ENCODE measurements at places on chromosomes 6 and 20.

- no peak for DNase-seq
Observed at GRCh38 chr20:61525781-61526431, 273.8 kb downstream of the CDH4 start.

DNA sequence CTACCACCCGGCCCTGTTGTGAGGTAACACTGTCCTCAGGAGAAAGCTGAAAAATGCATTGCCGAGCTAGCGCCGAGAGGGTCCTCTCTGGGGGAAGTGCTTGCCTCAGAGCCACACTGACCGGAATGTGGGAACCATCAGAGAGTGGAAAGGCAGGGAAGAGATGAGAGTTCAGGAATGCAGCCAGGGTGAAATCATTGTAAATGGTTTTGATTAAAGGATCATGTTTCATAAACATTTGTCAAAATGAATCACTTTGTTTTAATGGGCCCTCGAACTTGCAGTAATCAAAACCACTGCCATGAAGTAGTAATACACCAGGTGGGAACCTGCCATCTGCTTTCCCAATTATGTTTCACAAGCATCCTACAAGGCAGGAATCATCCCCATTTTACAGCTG lies 16.9 kb upstream of the IL17F start:
- no peak for DNase-seq

GRCh38 chr6:151537556-151537955 lies 43.7 kb downstream of the CCDC170 start:
- DNase-seq = no peak

DNA sequence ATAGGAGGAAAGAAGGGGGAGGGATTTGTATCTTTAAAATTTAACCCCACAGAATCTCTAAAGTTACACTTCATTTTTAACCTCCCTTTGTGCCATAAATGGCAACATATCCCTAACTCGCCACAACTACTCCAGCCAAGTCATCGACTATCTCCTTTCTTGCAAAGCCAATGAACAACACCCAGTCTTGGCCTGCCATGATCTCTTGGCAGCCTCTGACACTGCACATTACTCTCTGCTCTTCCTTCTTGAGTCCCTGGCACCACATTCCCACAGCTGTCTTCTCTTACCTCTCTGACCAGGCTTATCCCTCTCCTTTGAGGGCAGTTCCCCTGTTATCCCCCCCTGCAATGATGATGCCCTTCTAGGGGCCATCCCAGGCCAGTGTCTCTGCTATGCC lies 42.5 kb downstream of the MBOAT1 start:
- no peak for DNase-seq

DNA sequence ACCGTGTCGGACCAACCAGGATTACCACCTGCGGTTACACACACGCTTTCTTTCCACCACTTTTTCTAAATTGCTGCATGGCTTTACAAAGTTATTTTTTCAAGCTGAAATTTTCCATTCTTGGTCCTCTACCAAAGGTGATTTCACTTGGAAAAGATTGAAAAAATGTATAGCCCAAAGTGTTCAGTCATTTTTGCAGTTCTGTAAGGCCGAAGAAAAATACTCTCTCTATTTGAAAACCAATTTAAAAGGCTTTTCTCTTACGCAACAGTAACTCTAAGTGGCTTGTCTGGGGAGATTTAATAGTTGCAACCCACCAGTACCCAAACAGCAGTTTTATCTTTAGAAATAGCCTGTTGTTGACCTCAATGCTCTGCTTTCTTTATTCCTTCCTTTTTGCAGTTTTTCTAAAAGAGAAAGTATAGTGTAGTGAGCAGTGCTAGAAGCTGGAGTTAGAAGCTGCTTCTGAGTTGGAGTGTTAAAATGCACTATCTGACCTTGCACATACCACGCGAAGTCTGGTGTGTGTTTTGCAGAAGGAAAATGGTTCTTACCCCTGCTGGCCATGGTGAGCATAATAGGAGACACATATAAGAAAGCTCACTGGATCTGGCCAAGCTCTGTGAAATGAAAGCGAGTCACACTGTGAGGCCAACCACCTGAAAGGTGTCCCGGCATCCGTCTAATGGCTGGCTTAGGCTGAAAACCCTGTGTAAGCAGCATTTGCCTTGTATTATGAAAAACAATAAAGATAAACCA lies 271.6 kb upstream of the PRND start:
- DNase-seq = no peak

GRCh38 chr20:18634501-18634900 lies 46.6 kb downstream of the DTD1 start:
- DNase-seq = no peak

- DNase-seq = no peak
Observed at GRCh38 chr20:35662551-35662950, 2.1 kb downstream of the CPNE1 start.

- DNase-seq = no peak
Observed at GRCh38 chr6:14165091-14165490, 47.5 kb downstream of the CD83 start.

DNA sequence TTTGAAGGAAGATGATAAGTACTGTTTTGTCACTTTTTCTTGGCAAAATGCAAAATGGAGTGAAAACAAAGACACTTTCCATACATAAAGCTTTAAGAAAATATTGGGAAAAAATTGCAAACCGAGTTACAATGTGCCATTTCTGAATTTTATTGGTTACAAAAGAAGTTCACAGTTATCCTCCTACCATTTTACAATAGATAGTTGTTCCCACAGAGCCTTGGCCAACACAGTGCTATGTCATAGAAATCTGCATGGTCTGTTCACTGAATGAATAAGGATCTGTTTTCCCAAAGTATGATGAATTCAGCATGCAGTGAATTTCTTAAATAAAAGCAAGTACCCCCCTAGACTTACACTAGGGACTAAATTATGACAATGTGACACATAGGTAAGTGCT lies 268.2 kb upstream of the POU3F2 start:
- DNase-seq = no peak

DNA sequence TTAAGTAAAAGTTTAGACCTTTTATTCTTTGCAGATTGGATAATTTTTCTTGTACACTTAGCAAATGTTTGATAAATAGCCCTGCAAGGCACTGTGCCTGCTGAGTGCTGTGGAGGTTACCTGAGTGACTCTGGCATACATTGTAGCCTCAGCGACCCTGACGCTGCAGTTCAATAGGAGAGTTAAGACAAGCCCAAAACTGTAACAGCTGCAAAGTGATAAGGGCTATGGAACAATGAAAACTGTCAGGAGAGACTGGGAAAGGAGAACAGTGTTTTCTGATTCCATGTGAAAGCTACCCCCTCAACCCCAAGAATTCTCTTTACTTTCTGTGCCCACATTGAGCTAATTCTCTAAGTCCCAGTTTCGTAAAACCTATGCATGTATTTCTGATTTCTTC lies 22.2 kb downstream of the HIVEP1 start:
- DNase-seq = no peak
